ENCODE measurements at places on chromosomes 16 and 17. TPM values are rescaled to one million over a fixed set of nuclear protein-coding genes. Genes with fewer than 3 reads are reported as not detected.

MT1G gene
- total RNA-seq: not detected

DNA sequence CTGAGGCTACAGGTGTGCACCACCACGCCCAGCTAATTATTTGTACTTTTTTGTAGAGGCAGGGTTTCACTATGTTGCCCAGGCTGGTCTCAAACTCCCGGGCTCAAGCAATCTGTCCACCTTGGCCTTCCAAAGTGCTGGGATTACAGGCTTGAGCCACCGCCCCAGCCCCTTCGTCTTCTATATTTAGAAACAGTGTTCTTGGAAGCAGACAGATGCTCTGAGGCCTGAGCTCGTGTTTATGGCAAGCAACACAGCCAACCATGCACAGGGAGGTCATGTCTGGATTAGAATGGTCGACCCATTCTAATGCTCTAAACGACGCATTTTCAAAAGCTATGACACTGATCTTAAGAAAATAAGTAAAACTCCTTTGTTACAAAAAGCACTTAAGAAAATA lies 16.6 kb downstream of the TMEM204 start:
- DNase-seq: no peak

- DNase-seq: peak; percentile 85
These were observed 53.4 kb downstream of the MFSD11 start for GRCh38 chr17:76791053-76791980.

- DNase-seq: no peak
These were observed 10.5 kb downstream of the MXRA7 start for GRCh38 chr17:76700270-76700616.

- no peak for DNase-seq
These were observed 23.0 kb downstream of the BCL7C start for GRCh38 chr16:30870904-30871303.

CCL18 gene
- 0.36 TPM for total RNA-seq

GRCh38 chr17:36501963-36502362 lies 15.5 kb downstream of the ZNHIT3 start:
- DNase-seq: no peak

GRCh38 chr17:38590988-38591758 lies 14.6 kb downstream of the SRCIN1 start:
- no peak for DNase-seq

CHRNE gene
- 1.4 TPM for total RNA-seq

DNA sequence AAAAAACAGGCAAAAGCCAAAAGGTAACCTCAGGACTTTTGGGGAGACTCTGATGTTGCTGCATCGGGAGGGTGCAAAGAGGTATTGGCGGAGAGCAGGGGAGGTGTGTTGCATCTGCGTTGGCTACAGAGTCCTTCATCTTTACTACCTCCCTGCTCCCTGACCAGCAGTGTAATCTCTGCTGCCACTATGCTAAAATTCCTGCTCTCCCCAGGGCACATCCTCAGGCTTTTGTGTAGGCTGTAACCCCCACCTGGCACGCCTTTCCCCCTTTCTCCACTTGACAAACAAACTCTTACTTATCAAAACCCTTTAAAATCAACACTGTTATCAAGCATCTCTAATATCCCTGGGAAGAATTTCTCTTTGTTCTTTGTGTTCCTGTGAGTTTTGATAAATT lies 435.3 kb downstream of the HAPSTR1 start:
- DNase-seq: no peak

DNA sequence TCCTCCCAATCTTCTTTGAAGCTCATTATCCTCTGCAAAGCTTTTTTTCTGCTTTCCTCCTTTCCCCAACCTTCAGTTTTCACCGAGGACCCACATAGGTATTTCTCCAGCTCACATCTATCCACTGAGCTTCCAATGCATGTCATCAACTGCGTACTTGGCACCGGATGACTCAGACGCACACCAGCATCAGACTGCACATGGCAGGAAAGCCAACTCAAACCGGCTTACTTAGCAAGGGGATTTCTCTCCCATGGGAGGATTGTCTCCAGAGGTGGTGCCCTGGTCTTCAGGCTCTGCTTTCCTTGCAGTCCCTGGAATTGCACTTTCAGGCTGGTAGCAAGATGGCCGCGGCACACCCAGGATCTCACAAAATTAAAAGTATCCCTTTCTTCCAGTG lies 1.7 kb upstream of the AKTIP start:
- no peak for DNase-seq

DNA sequence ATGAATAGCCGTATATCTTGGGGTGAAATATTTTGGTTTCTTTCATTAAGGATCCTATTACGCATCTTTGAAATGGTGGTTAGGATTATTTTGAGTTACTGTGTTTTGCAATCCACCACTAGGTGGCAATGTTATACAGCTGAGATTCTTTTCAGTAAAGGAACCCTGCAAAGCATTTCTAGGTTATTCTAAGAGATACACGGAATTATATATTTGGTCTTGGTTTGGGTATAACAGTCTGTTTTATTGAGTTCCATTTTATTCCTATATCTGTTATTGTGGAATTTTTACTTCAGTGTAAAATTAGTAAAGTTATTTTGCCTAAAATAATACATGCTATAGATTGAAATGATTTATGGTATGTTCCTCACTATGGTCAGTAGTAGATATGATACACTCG lies 62.9 kb upstream of the CPHXL start:
- peak; percentile 73 for DNase-seq

CACNG3 gene
- total RNA-seq: not detected

RASL10B gene
- total RNA-seq: 2.7 TPM

DNA sequence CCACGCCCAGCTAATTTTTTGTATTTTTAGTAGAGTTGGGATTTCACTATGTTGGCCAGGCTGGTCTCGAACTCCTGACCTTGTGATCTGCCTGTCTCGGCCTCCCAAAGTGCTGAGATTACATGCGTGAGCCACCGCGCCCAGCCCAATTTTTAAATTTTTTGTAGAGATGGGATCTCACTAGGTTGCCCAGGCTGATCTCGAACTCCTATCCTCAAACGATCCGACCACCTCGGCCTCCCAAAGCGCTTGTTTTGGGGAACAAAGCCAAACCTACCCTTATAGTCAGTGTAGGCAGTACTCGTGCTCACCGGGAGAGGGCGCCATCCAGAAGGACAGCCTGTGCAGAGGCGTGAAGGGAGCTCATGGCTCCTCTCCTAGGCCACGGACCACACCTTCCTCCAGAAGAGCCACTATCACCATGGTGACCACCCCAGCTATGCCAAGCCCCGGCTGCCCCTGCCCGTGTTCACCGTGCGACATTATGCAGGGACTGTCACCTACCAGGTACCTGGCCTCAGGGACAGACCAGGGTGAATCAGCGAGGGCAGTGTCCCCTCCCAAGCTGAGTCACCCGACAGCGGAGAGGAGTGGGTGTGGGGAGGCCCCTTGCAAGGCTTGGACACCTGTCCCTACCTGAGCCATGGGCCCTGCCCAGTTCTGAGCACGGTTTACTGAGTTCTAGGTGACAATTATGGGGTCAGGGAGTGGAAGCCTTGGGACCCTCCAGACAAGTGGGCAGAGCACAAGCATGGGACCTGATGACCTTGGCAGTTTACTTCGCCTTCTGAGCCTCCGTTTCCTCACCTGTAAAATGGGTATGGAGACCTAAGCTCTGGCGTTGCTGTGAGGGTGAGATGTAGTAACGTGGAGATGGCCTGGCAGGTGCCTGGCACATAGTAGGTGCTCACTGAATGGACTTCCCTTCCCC lies 13.7 kb downstream of the MYO15B start:
- DNase-seq: no peak

AURKB gene
- 3.6 TPM for total RNA-seq

GRCh38 chr17:65697661-65698060 lies 136.2 kb upstream of the AXIN2 start:
- DNase-seq: no peak

TPPP3 gene
- total RNA-seq: 0.59 TPM

PRR35 gene
- total RNA-seq: under 0.01 TPM

- no peak for DNase-seq
These were observed 2.9 kb upstream of the HIC1 start for GRCh38 chr17:2051933-2052559.

- DNase-seq: no peak
These were observed 17.4 kb downstream of the COL1A1 start for GRCh38 chr17:50184064-50184463.

EFCAB13 gene
- total RNA-seq: 6.9 TPM

DNA sequence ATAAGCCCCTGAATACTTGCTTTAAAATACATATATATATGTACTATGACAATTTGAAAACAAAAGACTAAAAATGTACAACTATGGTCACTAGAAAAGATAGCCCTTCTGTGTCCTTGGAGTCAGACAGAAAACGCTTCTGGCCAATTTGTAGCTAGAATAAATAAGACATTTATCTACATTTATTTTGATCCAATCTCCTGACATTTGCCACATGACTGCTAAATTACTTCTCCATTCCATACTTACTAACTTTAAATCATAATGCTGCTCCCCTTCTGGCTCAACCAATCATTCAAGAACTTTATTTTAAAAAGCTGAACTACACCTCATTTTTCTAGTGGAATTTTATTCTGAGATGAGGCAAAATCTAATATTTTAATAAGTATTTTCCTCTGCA lies 65.8 kb downstream of the CYTH1 start:
- no peak for DNase-seq

- DNase-seq: no peak
These were observed 47.0 kb downstream of the MARVELD3 start for GRCh38 chr16:71672803-71673581.

GRCh38 chr17:28622186-28622585 lies 8.2 kb upstream of the RSKR start:
- no peak for DNase-seq

- DNase-seq: no peak
These were observed 1.0 kb downstream of the KRTAP2-2 start for GRCh38 chr17:41054025-41054424.

MED9 gene
- 17.0 TPM for total RNA-seq

GRCh38 chr17:38465391-38466345 lies 37.4 kb downstream of the ARHGAP23 start:
- DNase-seq: peak; percentile 98

DNA sequence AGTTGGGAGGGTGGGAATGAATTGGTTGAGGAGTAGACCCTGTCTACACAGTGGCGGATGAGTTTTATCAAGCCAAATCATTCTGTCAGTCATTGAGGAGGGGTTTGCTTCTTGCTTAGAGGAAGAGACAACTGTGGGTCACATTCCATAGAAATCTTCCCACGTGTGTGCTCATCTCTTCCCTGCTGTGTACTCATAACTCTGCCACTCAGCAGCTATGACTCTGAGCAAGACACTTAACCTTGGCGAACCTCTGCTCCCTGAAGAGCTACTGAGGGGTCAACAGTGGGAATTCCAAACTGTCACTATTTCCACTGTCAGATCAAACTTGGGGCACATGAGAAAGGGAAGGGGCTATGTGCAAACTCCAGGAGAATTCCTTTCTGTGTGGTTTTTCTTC lies 72.6 kb upstream of the COX10 start:
- no peak for DNase-seq

DNA sequence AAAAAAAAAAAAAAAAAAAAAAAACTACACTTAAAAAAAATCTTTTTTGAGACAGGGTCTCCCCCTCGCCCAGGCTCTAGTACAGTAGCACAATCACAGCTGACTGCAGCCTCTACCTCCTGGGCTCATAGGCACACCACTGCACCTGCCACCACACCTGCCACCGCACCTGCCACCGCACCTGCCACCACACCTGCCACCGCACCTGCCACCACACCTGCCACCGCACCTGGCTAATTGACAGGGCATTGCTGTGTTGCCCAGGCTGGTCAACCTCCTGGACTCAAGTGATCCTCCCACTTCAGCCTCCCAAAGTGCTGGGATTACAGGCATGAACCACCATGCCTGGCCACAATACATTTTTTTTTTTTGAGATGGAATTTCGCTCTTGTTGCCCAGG lies 17.6 kb upstream of the WDR45B start:
- no peak for DNase-seq

DNA sequence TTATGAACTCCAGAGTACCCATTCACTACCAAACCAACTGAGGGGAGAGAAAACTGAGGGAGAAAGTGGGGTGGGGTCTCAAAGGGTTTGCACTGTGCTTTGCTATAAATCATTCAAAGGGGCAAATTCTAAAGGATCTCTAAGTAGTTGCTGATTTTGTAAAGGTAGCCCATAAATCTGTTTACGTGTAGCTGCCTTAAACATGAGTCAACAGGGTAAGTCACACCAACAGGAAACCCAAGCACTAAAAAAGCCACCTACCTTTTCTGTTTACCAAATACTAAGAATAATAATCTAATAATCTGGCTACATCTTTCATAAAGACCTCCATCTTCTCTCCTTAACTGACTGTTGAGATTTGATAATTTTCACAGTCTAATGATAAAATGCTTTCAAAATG lies 8.4 kb upstream of the HSBP1 start:
- no peak for DNase-seq

RAB26 gene
- 0.59 TPM for total RNA-seq

FGF11 gene
- 0.29 TPM for total RNA-seq

TBC1D26 gene
- under 0.01 TPM for total RNA-seq

COA3 gene
- 47.4 TPM for total RNA-seq

DNA sequence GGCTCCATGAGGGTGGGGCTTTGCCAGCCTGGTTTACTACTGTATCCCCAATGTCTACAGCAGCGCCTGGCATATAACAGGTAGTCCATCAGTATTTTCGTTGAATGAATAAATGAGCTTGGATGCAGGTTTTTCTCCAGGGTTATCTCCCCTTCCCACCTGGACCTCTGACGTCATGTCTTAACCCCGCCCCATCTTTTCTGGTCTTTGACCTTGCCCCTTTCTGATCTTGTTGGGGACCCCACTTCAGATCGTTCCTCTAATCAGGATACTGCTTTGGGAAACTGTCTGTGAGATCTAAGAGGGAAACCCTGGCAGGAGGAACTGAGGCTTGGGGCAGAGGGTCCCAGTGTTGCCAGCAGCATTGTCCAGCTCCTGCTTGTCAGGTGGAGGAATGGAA lies 68.8 kb upstream of the GCSH start:
- DNase-seq: no peak

- DNase-seq: no peak
These were observed 17.6 kb upstream of the CCDC182 start for GRCh38 chr17:57762452-57763395.

DNA sequence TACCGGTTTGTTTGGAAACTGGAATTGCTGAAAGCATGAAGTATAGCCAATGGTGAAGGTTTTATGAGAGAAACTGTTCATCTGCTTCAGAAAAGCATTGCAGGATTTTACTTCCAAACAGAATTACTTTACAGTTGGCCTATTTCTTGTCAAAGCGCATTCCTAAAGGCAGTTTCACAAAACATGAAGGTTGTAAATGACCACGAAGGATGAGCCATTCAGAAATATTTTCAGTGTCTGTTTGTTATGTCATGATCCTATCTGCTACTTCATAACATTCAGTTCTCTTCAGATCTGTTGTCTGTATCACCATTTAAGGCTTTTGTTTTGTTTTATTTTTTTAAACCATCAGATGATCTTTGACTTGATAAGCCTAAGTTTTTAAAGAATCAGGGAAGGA lies 45.7 kb downstream of the AATF start:
- no peak for DNase-seq

CD7 gene
- total RNA-seq: not detected

All from osteoblast (primary cell).